H9 (cell line): ENCODE measurements at places on chromosomes 2 and 18. TPM values are rescaled to one million over a fixed set of nuclear protein-coding genes. Genes with fewer than 3 reads are reported as not detected.
A peak's percentile ranks its signal among the peaks of the same experiment; 100 is the strongest.

DNA sequence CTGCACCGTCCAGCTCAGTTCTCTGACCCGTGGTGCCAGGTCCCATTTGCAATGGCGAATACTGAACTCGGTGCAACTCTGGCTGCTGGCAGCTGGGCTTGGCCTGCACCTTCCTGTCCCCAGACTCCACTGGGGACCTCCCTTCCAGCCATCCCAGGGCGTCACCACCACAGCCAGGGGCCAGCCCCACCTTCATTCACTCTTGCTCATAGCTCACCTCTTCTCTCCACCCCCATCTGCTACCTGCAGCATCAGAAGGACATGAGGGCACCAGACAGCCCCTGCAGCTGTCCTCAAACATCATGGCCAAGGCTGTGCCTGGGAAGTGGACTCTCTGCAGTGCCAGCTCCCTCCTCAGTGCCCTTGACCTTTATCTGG lies 16.2 kb upstream of the ALPI start:
- no peaks in the 10 kb centered on the region; the same call in 1 of the 2 replicates for H3K27me3 ChIP-seq
- no peaks in the 10 kb centered on the region for H3K36me3 ChIP-seq
- no peak for DNase-seq
- no peak overlapping the region for H3K4me3 ChIP-seq
- H3K4me1 ChIP-seq: no peaks in the 10 kb centered on the region

DNA sequence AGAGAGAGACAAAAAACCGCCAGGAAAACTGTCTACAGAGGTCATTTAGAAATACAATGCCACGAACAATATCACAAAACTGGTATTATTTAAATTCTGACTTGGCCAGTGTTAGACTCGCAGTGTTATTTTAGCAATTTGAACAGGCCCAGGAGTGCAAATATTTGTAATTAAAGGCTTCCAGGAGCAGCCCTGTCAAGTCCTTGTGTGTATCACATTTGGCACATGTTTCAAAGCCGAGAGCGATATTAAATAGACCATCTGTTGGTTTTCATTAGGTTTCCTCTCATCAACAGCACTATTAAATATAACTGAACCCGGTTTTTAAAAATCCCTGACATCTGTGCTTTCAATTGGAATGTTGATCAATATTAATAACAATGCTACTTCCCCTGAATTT lies 656.9 kb downstream of the TSN start:
- H3K4me1 ChIP-seq: no peaks in the 10 kb centered on the region
- no peak overlapping the region for H3K4me3 ChIP-seq
- no peak for DNase-seq

- DNase-seq: no peak
- no peak overlapping the region for H3K27ac ChIP-seq
- no peak overlapping the region for H3K4me3 ChIP-seq
- H3K4me1 ChIP-seq: no peaks in the 10 kb centered on the region
- no peaks in the 10 kb centered on the region for H3K27me3 ChIP-seq
Measured at GRCh38 chr2:151205571-151205970, 56.1 kb downstream of the RBM43 start.

DNA sequence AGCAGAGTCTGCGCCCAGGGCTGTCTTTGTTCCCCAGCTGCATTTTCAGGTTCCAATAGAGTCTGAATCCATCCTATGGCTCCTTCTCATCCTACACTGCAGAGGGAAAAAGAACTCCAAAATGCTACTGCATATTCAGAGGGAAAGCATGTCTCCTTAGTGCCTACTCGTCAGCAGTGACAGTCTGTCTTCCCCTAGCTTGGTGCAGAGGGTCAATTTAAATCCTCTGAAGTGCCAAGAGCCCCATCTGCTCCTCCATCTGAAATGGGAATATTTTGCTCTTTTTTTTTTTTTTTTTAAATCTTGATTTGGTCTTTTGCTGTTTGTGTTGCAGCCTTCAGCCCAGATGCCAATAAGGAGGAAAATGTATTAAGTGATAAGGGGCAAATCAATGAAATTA lies 199.3 kb downstream of the RNF144A start:
- no peaks in the 10 kb centered on the region for H3K36me3 ChIP-seq
- no peak for DNase-seq
- H3K4me3 ChIP-seq: no peak overlapping the region
- H3K4me1 ChIP-seq: no peaks in the 10 kb centered on the region

- H3K4me1 ChIP-seq: no peaks in the 10 kb centered on the region
- H3K36me3 ChIP-seq: no peaks in the 10 kb centered on the region
- H3K27me3 ChIP-seq: no peaks in the 10 kb centered on the region
Measured at GRCh38 chr2:357811-358210, 69.9 kb upstream of the ALKAL2 start.

GRCh38 chr2:33552758-33553461 lies 46.2 kb downstream of the FAM98A start:
- H3K36me3 ChIP-seq: no peaks in the 10 kb centered on the region; the same call in 2 of the 3 replicates
- no peaks in the 10 kb centered on the region; the same call in 1 of the 2 replicates for H3K4me1 ChIP-seq
- DNase-seq: no peak
- H3K27me3 ChIP-seq: no peaks in the 10 kb centered on the region
- no peak overlapping the region for H3K4me3 ChIP-seq

DNA sequence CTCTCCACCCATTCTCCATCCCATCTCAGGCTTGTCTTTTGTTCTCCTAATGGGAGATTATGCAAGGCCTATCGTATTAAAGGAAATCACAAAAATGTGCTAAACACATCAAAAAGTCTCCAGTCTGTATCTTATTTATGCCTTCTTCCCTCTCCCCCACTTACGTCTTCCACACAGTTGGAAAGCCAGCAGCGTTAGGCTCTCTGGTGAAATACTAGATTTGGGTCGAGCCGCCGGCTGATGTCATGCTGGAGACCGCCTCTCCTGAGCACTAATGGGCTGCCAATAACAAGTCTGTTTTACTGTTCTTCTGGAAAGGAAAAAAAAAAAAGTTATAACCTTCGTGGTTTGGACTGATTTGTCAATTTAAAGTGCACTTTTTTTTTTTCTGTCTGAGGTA lies 182.7 kb upstream of the SIX2 start:
- H3K4me1 ChIP-seq: peaks cover 4% of the 10 kb centered on the region
- no peaks in the 10 kb centered on the region; the same call in 1 of the 2 replicates for H3K27me3 ChIP-seq
- no peak overlapping the region for H3K4me3 ChIP-seq
- DNase-seq: no peak
- H3K27ac ChIP-seq: no peak overlapping the region

- no peak overlapping the region for H3K27ac ChIP-seq
- no peak for DNase-seq
Measured at GRCh38 chr2:9108210-9108967, 98.2 kb upstream of the ASAP2 start.

DNA sequence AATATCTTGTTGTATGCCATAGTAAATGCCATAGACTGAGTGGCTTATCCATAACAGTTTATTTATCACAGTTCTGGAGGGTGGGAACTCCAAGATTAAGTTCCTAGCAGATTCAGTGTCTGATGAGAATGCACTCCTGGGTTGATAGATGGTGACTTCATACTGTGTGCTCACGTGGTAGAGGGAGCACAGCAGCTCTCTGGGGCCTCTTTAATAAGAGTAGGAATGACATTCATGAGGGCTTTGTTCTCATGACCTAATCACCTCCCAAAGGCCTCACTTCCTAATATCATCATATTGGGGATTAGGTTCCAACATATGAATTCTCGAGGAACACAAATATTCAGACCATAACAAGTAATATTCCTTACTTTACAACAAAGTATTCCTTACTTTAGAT lies 98.1 kb upstream of the SH3BP4 start:
- no peaks in the 10 kb centered on the region; the same call in 1 of the 2 replicates for H3K4me1 ChIP-seq
- DNase-seq: no peak
- H3K27me3 ChIP-seq: no peaks in the 10 kb centered on the region; the same call in 1 of the 2 replicates

GRCh38 chr2:84388133-84388532 lies 70.9 kb downstream of the SUCLG1 start:
- no peaks in the 10 kb centered on the region for H3K27me3 ChIP-seq
- DNase-seq: no peak
- no peaks in the 10 kb centered on the region for H3K4me1 ChIP-seq

DNA sequence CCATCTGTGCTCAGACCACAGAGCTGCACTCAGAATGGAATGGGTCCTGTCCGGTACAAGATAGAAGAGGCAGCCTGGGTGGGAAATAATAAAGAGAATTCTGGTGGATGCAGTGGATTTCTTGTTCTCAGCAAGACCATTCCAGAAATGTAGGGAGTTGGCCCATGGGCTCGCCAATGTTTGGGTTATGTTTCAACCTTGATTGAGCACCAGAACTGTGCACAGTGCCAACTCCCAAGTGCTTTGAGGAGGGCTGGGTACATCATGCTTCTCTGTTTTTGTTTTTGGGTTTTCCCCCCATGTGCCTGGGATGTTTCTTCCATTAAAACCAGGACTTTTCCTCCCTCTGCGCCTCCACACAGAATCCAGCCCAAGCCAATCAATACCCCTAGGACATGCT lies 304.1 kb downstream of the TNS1 start:
- no peaks in the 10 kb centered on the region for H3K36me3 ChIP-seq
- DNase-seq: no peak
- no peak overlapping the region for H3K27ac ChIP-seq
- H3K27me3 ChIP-seq: no peaks in the 10 kb centered on the region
- H3K4me1 ChIP-seq: no peaks in the 10 kb centered on the region
- H3K4me3 ChIP-seq: no peak overlapping the region

GRCh38 chr2:98025481-98026037 lies 29.8 kb upstream of the TMEM131 start:
- no peak for DNase-seq
- H3K27me3 ChIP-seq: no peaks in the 10 kb centered on the region
- no peak overlapping the region for H3K27ac ChIP-seq
- 0 out of 2 replicates have a peak, but pooled peaks cover 3% of the 10 kb centered on the region for H3K4me1 ChIP-seq
- no peak overlapping the region for H3K4me3 ChIP-seq
- H3K36me3 ChIP-seq: peaks cover 6% of the 10 kb centered on the region; the same call in 1 of the 2 replicates

DNA sequence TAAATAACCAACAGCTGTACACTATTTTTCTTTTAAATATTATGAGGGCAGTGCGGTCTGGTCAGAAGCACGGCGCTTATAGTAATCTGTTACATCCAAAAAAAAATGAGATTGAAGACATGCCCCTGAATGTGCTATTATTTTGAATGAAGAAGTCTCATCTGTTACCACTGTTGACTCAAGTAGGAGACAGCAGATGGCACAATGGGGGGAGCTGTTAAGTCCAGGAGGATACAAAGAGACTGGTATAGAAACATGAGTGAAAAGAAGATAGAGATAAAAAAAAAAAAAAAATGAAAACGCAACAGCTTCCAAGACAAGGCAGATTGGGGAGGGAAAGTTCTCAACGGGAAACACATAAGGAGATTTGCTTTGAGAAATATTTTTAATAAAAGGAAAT lies 425.5 kb upstream of the PKDCC start:
- H3K4me1 ChIP-seq: no peaks in the 10 kb centered on the region
- no peak overlapping the region for H3K27ac ChIP-seq
- H3K27me3 ChIP-seq: no peaks in the 10 kb centered on the region
- H3K4me3 ChIP-seq: no peak overlapping the region
- DNase-seq: no peak

GRCh38 chr2:195902857-195903256 lies 165.8 kb downstream of the DNAH7 start:
- no peak overlapping the region for H3K27ac ChIP-seq
- no peak overlapping the region for H3K4me3 ChIP-seq
- H3K27me3 ChIP-seq: no peaks in the 10 kb centered on the region
- no peaks in the 10 kb centered on the region for H3K36me3 ChIP-seq
- no peaks in the 10 kb centered on the region for H3K4me1 ChIP-seq

DNA sequence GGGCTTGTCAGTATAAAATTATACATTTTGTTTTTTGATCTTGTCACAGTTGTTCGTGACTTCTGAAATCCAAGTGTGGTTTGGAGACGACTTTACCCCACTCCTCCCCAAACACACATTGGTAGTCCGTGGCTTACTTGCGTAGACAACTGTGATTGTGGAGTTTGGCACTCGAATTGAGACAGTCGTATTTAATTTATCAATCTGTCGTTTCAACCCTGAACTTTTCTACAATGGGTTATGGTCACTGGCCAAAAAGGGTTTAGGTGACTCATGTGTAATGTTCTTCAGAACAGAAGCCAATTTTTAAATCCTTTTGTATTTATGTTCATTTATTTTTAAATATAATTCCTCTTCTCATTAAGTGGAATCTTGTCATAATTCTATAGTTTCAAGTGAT lies 129.9 kb downstream of the SPTBN1 start:
- H3K36me3 ChIP-seq: no peaks in the 10 kb centered on the region
- no peak overlapping the region for H3K4me3 ChIP-seq
- DNase-seq: no peak
- peaks cover 26% of the 10 kb centered on the region for H3K4me1 ChIP-seq

DNA sequence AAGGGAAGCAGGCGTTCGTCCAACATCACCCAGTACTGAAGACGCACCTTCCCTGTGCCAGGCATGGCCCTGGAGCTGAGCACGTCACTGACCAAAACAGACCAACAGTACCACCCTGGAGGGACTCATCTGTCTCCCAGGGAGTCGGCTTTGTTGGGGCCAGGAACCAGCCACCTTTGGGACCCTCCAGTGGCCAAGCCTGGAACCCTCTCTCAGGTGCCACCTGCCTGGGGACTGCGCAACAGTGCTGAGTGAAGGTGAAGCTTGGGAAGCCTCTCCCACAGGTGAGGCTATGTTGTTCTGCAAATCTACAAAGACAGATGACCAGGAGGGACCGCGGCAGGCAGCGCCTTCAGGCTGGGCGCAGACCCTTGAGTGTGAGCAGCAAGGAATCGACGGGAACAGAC lies 91.4 kb upstream of the OTOS start:
- H3K27me3 ChIP-seq: no peaks in the 10 kb centered on the region
- H3K4me3 ChIP-seq: no peak overlapping the region
- no peaks in the 10 kb centered on the region; the same call in 1 of the 2 replicates for H3K4me1 ChIP-seq
- DNase-seq: peak; percentile 22
- peaks cover 8% of the 10 kb centered on the region for H3K36me3 ChIP-seq
- H3K27ac ChIP-seq: no peak overlapping the region

DNA sequence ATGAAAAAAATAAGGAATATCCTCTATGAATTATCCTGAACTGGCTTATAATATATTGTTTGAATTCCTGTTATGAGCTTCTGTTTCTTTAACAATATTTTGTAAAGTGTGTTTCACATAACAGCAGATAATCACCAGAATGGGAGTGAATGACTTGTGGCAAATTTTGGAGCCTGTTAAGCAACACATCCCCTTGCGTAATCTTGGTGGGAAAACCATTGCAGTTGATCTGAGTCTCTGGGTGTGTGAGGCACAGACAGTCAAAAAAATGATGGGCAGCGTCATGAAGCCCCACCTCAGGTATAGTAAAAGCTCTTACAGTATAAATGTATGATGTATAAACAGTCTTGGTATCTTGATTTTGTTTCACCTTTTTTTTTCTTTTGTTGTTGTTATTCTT lies 5.9 kb downstream of the GEN1 start:
- no peaks in the 10 kb centered on the region for H3K27me3 ChIP-seq
- DNase-seq: no peak
- no peak overlapping the region for H3K27ac ChIP-seq

The SP5 gene
- 1.7 and 2.2 TPM in 2 replicates for total RNA-seq

The FIGN gene
- 12.9 and 14.6 TPM in 2 replicates for total RNA-seq

The GBX2 gene
- total RNA-seq: 0.31 and 0.46 TPM in 2 replicates

The TTR gene
- not detected in 2 replicates for total RNA-seq

The RFX8 gene
- total RNA-seq: 0.22 and 0.57 TPM in 2 replicates

The SETBP1 gene
- total RNA-seq: 4.6 and 4.8 TPM in 2 replicates

The PSMA8 gene
- total RNA-seq: not detected in 2 replicates

The REG3G gene
- total RNA-seq: not detected in 2 replicates

The RGPD3 gene
- 0.15 and 0.22 TPM in 2 replicates for total RNA-seq

The DSG4 gene
- total RNA-seq: not detected in 2 replicates

The EIF2AK3 gene
- total RNA-seq: 17.9 and 19.3 TPM in 2 replicates
